ENCODE measurements at places on chromosomes 7 and 10. TPM values are rescaled to one million over a fixed set of nuclear protein-coding genes. Genes with fewer than 3 reads are reported as not detected.

DNA sequence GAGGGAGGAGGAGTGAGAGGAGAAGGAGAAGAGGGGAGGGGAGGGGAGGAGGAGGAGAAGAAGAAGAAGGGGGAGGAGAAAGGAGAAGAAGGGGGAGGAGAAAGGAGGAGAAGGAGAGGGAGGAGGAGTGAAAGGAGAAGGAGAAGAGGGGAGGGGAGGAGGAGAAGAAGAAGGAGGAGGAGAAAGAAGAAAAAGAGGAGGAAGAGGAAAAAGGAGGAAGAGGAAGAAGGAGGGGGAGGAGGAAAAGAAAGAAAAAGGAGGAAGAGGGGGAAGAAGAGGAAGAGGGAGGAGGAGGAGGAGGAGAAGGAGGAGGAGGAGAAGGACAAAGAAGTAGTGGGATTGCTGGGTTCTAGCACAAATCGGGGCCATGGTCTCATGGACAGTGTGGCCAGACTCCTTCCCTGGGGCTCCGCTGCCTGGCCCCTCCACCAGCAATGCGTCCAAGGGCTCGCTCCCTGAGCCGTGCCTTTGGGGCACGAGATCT, 4.2 kb upstream of the MAFK start:
- no peak for DNase-seq

DNA sequence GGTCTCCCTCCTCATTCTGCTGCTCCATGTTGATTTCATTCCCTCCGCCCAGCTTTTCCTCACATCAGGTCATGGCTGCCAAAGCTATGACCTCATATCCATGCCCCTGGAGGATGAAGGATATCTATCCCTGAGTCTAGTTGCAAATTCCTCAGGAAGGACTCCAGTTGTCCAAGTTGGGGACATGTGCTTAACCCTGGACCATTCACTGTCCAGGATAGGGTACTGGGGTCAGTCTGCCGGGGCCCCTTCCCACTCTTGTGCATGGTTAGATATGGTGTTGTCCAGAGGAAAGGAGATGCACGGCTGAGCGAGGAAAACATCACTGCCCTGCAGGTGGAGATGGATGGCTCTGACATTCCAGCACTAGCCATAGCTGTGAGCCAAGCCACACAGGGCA, 51.9 kb upstream of the COMTD1 start:
- no peak for DNase-seq

DNA sequence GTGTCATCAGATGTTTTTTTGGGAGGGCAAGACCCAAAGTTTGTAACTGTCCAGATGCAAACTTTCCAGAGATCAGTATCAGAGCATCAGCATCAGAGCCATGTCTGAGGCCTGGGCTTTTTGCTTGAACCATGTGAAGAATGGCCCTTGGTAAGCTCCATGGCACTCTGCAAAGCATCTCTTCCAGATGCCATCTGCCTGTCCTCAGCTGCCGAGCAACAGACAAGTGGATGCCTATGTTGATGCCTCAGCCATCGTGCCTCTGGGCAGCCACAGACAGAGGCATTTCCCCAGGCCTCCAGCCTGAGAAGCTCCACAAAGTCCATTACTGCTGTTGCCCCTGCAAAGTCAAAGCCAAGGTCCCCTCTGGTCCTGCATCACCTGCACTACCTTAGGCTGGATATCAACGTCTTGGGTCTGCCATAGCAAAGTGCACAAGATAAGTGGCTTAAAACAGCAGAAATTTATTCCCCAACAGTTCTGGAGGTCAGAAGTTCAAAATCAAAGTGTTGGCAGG, 670.2 kb upstream of the MKI67 start:
- DNase-seq = no peak

DNA sequence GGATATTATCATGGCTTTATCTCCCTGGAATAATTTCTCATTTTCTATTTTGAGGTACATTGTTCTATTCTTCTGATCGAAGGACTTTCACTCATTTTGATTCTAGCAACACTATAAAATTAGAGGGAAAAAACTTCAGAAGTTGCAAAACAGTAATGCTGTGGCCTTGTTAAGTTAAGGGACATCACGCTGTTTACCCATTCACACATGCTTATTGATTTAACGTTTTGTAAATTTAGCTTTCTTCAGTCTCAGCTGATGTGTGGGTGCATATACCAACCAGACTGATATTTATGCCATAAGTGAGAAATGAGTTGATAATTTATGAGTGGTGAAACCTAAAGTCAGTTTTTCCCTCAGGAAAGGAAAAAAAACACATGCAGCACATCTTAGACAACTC, 63.5 kb upstream of the RELN start:
- no peak for DNase-seq

- no peak for DNase-seq
These were observed 380.6 kb downstream of the PHTF2 start for GRCh38 chr7:78179211-78179610.

DNA sequence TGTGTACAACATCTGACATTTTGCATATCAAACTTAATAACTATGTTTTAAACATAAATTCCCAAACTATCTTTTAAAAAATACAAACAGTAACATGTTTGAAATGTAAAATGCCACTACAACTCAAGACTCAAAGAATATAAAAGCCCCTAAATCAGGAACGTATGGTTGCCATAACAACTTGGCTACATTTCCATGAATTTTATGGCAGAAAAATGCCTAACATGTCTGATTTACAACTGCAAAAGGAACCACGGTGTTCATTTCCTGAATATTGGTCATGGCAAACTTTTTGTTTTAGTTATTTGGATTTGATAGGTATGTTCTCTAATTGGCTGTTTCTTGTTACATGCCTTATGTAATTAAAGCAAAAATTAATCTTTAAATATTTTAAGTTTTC, 2.0 kb downstream of the SOSTDC1 start:
- DNase-seq = no peak

DNA sequence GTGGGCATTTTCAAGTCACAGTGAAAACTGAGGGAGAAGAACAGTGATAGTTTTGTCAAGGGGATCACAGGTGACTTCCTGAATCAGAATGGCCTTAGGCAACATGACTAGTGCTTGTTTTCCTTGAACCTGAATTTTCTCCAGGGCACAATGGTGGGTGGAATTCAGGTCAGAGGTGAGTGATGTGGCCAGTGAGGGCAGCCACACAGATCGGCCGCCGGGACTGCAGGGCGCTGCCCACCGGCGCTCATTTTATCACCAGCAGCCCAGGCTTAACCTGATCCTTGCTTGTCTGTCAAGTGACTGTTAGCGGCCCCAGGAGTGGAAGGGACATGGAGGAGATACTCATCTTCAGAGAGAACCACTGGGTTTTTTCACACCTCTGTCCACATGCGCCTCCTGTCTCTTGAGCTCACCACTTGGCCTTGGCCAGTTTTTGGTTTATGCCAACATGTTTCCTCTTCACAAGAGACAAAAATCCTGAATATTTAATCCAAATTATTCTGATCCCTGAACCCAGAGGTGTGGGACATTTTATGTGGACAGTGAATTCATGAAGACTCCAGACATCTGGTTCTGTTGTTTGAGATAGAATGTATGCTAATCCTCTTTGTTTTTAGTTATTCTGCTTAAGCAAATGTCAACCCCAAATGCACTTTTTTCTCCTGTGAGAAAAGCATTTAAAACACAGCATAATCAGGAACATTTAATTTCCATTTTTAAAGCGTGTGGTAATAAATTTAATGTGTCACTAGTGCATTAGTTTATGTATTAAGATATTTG, 108.7 kb downstream of the DOCK1 start:
- no peak for DNase-seq

- no peak for DNase-seq
These were observed 561 bp downstream of the FGFR2 start for GRCh38 chr10:121597504-121598262.

DNA sequence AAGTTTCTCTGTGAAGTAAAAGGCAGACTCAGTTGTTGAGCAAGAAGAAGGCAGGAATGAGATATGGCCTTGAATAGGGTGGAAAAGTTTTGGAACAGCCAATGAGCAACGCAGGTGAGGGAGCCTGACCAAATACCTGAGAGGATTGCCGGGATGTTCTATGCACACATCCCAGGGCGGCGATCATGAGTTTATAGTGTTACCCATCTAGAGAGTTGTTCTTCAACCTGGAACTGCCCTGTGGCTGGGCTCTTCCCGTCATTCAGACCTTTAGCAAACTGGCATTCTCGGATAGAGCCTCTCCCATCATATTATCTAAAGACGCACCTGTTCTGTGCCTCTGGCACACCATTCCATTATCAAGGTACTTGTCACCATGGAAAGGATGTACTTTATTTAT, 103.0 kb upstream of the KIF5B start:
- no peak for DNase-seq

GRCh38 chr7:23607130-23607529, 9.9 kb downstream of the CCDC126 start:
- DNase-seq = no peak

DNA sequence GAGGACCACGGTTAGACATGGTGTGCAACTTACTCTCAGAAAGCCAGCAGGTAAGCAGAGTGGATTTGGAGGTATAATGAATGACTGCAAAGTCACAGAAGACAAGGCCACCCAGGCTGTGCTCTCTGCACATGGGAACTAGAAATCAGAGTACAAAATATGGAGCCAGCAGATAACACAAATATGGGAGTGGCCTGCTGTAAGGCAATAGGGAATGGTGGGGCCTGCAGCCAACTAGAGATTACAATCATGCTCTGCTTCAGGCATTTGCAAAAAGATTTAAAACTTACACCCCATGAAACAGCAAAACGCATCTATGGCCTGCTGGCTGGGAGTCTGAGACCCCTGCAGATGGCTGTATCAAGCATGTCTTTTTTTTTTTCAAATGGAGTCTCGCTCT, 47.0 kb downstream of the RGS10 start:
- no peak for DNase-seq

DNA sequence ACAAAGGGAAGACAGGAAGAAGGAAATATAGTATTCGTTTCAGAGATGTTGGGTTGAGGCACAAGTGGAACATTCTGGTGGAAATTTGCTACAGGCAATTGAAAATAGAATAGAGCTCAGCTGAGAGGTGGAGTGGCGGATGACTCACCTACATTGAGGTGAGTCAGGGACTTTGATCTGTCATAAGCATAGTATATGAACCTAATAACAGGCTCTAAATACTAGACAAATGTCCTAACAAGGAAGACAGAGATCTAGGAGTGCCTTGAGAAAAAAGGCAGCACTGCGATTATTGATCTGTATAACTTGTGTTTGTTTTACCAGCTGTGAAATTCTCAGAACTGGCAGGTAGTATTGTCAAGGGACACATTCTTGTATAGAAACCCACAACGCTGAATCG, 907 bp upstream of the IFRD1 start:
- peak; percentile 60 for DNase-seq

- no peak for DNase-seq
These were observed 220.6 kb downstream of the ADRA2A start for GRCh38 chr10:111297351-111297848.

GRM3 gene
- polyA plus RNA-seq = not detected

ANKRD22 gene
- not detected for polyA plus RNA-seq

AKR1C8 gene
- polyA plus RNA-seq = 0.12 TPM

EBLN1 gene
- polyA plus RNA-seq = not detected

RHBDD2 gene
- polyA plus RNA-seq = 41.1 TPM

STAM gene
- 17.7 TPM for polyA plus RNA-seq

BHLHA15 gene
- 2.3 TPM for polyA plus RNA-seq

GPR85 gene
- polyA plus RNA-seq = not detected

TLL2 gene
- 0.01 TPM for polyA plus RNA-seq

PTN gene
- not detected for polyA plus RNA-seq

TMEM176A gene
- polyA plus RNA-seq = not detected

Data from HepG2 (cell line).